T-helper 2 cell (primary cell): ENCODE measurements at places on chromosomes 12 and 14.
A peak's percentile ranks its signal among the peaks of the same experiment; 100 is the strongest.

DNA sequence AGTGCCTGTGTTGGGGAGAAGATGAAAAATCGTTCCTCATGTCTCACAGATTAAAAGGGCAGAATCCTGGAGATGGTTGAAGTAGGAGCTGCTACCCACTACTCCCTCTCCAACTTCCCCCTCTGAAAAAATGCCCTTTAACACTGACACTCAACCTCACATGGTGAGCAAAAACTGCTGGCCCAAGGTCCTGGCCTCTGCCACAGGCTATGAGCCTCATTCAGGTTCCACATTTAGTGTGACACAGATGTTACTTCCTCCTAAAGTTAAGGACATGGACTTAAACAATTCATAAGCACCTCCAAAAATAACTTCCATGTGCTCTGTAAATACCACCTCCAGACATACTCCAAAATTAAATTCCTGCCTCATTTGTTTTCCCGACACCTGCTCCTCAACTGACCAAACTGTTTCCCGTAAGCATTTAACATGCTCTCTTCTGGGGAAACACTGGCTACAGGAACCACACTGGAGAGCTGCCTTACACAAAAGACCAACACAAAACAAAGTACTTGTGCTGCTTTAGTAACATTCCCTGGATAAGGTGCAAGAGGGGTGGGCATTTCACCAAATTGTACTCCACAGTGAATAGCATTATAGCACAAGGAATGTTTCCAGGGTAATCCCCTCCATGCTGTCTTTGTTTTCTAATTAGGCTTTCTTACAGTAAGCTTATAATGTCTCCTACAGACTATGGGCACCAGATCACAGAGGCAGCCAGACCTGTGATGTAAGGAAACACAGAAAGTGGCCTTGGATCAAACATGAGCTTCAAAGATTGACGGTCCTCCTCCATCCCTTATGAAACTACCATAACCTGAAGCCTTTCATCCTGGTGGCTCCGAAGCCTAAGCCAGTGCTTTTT, 57.0 kb downstream of the PHLDA1 start:
- no peak for DNase-seq

DNA sequence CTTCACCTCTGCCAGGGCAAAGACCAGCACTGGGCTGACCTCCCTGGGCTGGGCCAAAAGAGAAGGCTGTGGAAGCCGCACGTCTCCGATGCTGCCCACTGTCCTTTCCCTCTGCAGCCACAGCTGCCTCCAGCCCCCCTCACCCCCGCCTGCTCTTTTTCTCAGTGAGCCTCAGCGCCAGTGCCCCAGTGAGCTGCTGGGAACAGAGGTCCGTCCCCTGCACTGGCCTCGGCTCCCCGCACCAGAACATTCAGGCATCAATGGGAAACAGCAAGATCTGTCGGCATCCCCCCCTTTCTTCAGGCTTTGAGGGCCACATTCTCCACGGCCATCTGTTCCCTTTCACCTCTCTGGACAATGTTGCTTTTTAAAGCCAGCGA, 398.1 kb downstream of the ZFP36L1 start:
- DNase-seq = no peak

GRCh38 chr12:9648701-9649531, 20.6 kb upstream of the CLEC2D start:
- DNase-seq = no peak

- DNase-seq = no peak
These were observed 43.6 kb downstream of the FGD6 start for GRCh38 chr12:95173392-95174251.

- DNase-seq = no peak
These were observed 1182.8 kb downstream of the FLRT2 start for GRCh38 chr14:86712727-86713126.

- DNase-seq = no peak
These were observed 11.3 kb downstream of the BDKRB1 start for GRCh38 chr14:96267336-96267735.

GRCh38 chr14:74697011-74697410, 15.9 kb downstream of the AREL1 start:
- no peak for DNase-seq

- no peak for DNase-seq
These were observed 298.7 kb downstream of the RPL10L start for GRCh38 chr14:46352844-46353243.

- DNase-seq = no peak
These were observed 99.3 kb upstream of the IFNG-AS1 start for GRCh38 chr12:67889931-67890330.

DNA sequence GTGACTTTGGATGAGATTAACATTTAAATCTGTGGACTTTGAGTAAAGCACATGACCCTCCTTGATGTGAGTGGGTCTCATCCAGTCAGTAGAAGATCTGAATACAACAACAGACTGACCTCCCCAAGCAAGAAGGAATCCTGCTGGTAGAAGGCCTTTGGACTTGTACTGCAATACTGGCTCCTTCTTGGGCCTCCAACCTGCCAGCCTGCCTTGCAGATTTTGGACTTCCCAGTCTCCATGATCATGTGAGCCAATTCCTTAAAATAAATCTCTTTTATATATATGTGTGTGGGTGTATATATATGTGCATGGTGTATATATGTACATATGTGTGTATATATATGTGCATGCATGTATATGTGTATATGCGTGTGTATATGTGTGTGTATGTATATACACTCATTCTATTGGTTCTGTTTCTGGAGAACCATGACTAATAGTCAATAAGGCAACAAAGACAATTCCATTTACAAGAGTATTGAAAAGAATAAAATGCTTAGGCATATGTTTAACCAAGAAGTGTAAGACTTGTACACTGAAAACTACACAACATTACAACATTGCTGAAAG, 183.8 kb downstream of the STXBP6 start:
- DNase-seq = no peak

DNA sequence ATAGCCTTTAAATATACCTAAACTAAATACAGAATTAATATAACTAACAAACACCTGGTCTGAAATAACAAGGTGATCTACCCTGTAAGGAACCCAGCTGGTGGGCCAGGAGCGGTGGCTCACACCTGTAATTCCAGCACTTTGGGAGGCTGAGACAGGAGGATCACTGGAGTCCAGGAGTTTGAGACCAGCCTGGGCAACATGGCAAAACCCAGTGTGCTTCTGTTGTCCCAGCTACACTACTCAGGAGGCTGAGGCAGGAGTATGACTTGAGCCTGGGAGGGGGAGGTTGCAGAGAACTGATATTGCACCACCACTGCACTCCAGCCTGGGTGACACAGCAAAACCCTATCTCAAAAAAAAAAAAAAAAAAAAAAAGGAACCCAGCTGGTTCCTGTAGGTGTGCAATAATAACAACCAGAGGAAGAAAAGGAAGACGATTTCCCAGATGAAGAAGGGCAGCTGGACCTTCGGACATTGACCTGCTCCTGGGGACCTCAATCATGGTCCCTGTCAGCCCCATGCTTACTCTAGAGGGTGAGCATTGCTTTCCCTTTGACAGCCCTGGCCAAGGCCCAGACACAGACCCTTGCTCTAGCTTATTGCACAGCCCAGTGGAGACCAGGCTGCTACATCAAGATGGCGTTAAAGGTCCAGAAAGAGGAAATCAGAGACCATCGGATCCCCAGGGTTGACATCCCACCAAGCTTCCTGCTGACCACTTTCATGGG, 5.4 kb downstream of the FOS start:
- DNase-seq = no peak

GRCh38 chr14:34649344-34649743, 19.4 kb upstream of the SNX6 start:
- DNase-seq = no peak

- DNase-seq = no peak
These were observed 131.7 kb upstream of the CPNE8 start for GRCh38 chr12:39037115-39037514.

DNA sequence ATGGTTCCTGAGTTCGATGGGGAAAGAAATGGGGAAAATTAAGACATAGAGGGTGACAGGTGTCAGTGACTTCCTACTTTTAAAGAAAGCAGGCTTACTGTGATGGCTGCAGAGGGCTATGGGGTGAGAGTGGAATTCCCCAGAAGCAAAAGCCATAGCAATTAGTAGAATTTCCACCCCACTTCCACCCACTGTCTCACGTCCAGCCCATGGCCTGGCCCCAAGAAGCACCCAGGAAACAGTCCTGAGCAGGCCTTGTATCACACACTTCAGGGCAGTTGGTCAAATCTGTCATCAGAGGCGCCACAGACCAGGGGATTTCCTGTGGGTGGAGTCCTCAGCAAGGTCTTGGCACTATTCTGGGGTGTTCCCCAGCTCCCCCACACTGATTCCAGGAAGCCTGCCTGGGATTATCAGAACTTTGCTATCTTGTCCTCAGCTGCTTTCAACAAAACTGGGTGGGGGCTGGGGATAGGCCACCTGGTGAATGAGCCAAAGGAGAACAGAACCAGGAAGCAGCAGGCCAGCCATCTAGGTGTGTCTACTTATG, 120.1 kb upstream of the CCND2 start:
- DNase-seq = peak; percentile 9

DNA sequence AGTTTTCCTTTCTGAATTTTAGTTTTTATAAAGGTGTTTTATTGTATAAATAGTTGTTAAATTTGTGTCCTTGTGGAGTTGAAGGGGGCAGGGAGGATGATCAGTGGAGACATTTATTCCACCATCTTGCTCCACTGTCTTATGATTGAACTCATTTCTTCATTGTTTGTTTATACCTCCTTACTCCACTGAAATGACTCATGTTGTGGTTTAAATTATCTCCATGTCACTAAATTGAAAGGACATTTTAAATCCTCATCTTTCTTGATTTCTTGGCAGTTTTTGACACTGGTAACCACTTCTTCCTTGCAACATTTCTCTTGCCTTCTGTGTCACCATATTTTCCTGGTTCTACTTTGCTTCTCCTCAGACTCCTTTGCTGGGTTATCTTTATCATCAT, 23.6 kb upstream of the FERMT2 start:
- DNase-seq = no peak

DNA sequence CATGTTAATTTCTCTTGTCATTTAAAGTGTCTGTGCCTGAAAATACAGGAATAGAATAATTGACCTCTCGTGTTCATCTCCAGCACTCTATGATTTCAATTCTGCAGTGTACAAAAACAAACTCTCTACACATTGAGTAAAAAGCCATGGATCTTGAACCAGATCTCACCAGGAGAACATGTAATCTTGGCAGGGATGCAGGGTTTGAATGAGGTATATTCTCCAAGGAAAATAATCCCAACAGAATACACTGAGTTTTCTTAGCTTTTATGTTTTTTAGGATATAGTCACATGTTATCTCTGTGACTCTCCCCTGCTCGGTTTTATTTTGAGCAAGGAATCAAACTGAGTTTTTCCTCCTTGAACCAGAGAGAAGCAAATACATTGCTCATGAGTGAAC, 224.7 kb downstream of the PIK3C2G start:
- DNase-seq = no peak

DNA sequence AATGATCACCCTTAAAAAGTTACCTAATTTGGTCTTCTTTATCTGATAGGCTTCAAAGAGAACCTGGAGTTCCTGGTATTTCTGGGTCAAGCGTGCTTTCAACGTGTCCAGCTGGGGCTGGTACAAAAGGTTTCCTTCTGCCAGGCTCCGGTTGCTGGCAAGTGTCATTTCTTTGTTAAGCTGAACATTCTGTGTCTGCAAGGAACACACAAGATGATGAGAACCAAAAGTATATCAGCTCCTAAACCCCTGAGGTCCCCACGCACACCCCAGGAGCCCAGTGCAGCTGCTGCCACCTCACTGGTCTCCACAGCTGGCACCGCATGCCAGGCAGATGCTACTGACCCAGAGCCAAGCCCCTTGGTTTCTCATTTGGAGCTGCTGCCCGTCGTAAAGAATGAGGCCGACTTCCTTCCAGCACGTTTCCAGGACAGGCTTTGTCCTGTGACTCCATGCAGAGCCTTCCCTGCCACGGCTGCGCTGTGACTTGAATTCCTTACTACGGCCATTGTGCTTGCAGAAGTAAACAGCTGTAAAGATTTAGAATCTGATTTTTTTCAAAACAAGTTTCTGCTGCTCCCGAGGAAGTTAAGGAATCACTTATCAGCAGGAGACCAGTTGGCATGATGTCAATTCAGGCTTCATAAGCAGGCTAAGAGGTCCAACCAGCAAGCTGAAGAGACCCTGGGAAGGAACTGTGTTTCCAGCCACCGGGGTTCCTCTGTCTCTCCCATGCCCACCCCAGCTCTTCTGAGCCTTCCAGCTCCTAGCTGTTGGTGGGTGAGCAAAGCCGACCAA, 24.9 kb downstream of the VPS37B start:
- no peak for DNase-seq

DNA sequence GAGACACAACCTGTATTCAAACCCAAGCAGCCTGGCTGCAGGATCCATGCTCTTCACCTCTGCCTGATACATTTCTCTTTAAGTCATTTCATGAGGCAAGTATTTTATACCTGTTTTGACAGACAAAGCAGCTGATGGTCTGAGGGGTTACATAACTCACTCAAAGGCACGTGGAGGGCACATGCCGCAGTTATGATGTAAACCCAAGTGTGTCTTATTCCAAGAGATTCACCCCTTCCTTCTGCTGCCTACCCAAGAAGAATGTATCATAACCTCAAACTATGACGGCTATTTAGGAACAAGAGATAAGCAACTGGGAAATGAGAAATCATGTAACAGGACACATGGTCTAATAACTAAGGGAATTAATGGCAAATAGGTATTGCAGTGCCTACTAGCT, 329.8 kb upstream of the TMPO start:
- no peak for DNase-seq

- DNase-seq = no peak
These were observed 138.1 kb downstream of the BCL11B start for GRCh38 chr14:99133636-99134515.

DNA sequence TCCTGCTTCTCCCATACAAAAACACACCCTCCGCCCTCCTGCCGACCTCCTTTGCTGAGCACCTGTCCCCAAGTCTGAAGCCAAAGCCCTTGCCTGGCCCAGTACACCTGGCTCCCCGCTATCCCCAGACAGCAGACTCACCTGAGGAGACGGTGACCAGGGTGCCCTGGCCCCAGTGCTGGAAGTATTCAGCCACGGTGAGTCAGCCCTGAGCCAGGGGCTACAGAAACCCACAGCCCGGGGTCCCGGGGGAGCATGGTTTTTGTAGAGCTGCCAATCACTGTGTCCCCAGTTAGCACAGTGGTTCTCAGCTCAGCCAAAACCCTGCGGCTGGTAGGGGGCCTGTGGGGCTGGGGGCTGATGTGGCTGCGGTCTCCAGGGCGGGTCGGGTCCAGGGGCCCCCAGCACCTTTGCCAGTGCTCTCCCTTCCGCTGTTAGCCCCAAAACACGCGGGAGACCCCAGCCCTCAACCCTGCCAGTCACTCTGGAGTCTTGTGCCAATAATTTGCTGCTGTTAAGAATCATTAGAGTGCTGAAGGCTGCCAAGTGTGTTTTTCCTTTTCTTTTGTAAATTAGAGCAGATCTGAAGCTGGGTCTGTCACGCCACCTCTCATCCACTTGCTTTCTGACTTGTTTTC, 339.0 kb downstream of the TMEM121 start:
- no peak for DNase-seq

- no peak for DNase-seq
These were observed 133.8 kb upstream of the TBX3 start for GRCh38 chr12:114817571-114818425.

DNA sequence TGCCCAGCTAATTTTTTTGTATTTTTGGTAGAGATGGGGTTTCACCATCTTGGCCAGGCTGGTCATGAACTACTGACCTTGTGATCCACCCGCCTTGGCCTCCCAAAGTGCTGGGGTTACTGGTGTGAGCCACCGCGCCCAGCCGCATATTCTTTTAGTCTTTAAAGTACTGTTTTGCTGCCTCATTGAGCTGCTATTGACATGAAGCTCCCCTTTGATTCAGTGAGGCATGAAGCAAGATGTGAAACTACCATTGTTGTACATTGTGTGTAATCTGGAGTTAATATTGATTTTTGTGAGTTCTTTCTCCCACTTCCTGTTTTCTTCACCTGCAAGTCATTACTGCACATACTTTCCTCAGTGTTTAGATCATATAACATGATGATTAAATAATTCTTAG, 80.8 kb downstream of the MNAT1 start:
- DNase-seq = no peak
